MCF 10A (cell line): ENCODE measurements at places on chromosomes 13 and 19. TPM values are rescaled to one million over a fixed set of nuclear protein-coding genes. Genes with fewer than 3 reads are reported as not detected.

Gene RFPL4AL1
- not detected in 2 replicates for total RNA-seq

Gene CEBPA
- total RNA-seq = 4.7 and 6.2 TPM in 2 replicates

Gene ZNF582
- total RNA-seq = not detected in 2 replicates

Gene RGS9BP
- total RNA-seq = 0.16 and 0.69 TPM in 2 replicates

Gene ZNF154
- total RNA-seq = not detected in 2 replicates

Gene IL12RB1
- total RNA-seq = not detected in 2 replicates

Gene FAM83E
- total RNA-seq = 0.89 and 2.8 TPM in 2 replicates

Gene TMPRSS9
- not detected in 2 replicates for total RNA-seq

Gene SERPINE3
- not detected in 2 replicates for total RNA-seq

DNA sequence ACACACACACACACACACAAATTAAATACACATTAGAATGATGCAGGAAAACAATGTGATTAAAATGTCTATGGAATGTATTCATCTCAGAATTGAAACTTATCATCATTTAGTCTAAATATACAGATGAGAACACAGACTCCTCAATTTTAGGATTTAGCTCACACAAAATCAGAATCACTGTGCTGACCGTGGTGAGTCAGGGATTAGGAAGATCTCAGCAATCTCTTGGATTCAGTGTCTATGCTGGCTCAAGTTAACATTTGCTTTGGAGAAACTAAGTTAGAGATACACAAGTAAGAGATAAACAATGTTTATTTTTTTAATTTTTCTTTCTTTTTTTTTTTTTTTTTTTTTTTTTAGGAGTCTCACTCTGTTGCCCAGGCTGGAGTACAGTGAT lies 323.6 kb downstream of the KLF12 start:
- no peaks in the 10 kb centered on the region for H3K4me1 ChIP-seq
- no peaks in the 10 kb centered on the region for H3K27me3 ChIP-seq
- H3K36me3 ChIP-seq = no peaks in the 10 kb centered on the region
- no peak overlapping the region for H3K27ac ChIP-seq
- H3K4me3 ChIP-seq = no peak overlapping the region

- H3K4me1 ChIP-seq = peaks cover 8% of the 10 kb centered on the region
- no peaks in the 10 kb centered on the region for H3K27me3 ChIP-seq
- no peak for DNase-seq
Observed at GRCh38 chr19:33275933-33276619, 26.3 kb downstream of the CEBPA start.

DNA sequence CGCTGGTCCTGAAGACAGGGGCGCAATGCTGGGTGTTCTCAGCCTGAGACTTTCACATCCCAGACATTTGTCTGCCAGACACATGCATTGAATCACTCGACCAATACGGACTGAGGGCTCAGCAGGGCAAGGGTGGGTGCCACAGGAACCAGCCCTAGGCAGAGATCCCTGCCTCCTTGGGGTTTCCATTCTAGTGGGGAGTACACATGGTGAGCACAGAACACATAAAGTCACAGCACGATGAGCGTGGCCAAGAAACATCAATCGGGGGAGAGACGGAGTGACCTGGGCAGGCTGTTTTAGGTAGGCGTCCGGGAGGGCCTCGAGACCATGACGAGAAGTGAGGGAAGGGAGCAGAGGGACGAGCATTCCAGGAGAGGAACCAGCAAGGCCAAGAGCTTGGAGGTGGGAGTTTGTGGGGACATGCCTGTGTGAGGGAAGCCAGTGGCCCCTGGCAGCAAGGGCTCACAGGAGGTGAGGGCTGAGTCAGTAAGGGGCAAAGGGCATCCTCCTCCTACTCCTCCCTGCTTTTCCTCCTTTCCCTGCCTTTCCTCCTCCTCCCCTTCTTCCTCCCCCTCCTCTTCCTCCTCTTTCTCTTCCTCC lies 126.3 kb upstream of the PEG3 start:
- H3K4me3 ChIP-seq = no peak overlapping the region
- H3K36me3 ChIP-seq = no peaks in the 10 kb centered on the region
- no peaks in the 10 kb centered on the region for H3K27me3 ChIP-seq
- no peak overlapping the region for H3K27ac ChIP-seq
- H3K4me1 ChIP-seq = no peaks in the 10 kb centered on the region

DNA sequence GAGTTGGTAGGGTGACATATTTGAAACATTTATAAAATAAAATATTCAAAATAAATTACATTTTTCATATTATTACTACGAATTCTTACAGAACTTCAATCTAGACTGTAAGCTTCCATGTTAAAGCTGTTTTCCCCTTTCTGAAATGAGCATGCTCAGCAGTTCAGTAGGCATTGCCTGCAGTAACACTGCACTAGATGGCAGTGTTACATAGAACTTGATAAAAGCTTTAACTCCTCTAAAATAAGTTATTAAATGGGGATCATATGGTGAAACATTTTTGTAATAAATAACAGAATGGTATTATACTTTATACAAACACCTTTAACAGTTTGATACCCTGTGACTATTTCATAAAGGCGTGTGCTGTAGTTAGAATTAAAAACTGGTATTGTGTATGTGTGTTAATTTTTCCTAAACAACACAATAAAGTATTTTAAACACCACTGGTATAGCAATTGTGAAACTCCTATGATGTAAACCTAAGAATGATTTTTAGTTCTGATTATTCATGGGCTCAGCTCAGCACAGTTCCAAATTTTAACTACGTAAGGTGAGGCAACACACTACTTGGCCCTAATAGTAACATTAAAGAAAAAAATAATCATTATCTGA lies 11.6 kb upstream of the GPR18 start:
- DNase-seq = peak; percentile 54
- H3K27me3 ChIP-seq = no peaks in the 10 kb centered on the region
- H3K27ac ChIP-seq = no peak overlapping the region
- peaks cover 24% of the 10 kb centered on the region for H3K36me3 ChIP-seq

DNA sequence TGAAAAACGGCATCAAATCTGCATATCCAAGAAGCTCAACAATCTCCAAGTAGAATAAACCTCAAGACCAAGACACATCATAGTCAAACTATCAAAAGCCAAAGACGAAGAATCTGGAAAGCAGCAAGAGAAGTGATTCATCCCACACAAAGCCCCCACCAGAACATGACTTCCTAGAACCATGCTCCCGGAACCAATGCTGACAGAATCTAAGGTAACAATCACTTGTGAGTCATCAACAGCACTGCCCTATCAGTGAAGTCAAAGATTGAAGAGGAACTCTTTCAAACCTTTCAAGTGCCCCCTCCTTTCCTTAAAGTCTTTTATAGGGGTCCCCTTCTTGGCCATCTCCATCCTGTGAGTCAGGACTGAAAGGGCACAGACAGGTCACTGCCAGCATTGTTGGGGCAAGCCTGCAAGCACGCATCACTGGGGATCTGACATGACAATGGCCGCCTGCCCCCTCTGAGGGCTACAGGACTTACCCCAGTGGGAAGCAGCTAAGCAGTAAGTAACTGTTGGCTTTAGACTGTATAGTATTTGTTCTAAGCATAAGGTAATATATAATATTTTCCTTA lies at the start of gene CCDC70:
CCDC70 (plus strand) TSS at position 247 of the 578 bp plus-strand sequence. CDS start 3,443 bp downstream, outside the sequence.
- H3K36me3 ChIP-seq = no peaks in the 10 kb centered on the region
- no peak within 1 kb of the TSS for H3K27ac ChIP-seq
- peak; percentile 21 for DNase-seq
- no peak within 1 kb of the TSS for H3K4me3 ChIP-seq
- H3K27me3 ChIP-seq = no peaks in the 10 kb centered on the region

DNA sequence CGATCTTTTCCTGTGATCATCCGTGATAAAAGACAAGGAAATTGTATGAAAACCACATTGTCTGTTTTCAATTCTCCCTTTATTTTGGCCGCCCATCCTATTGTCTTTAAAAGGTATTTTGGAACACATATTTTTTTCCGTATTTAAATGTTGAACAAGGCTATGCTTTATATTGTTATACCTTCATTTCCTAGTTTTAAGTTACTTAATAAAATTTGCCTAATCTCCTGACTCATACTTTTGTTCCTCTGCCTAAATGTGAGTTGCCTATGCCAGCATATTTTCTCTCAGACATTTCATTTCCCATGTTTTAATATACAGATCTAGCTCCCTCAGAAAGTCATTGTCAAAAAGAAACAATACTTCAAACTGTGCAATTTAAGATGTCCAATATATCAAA lies 104.2 kb downstream of the SLITRK6 start:
- peak overlapping the region; percentile 19 for H3K27ac ChIP-seq
- H3K4me1 ChIP-seq = peaks cover 7% of the 10 kb centered on the region
- H3K4me3 ChIP-seq = peak overlapping the region; percentile 59
- DNase-seq = peak; percentile 24

GRCh38 chr19:17109962-17110598 lies 34.5 kb downstream of the MYO9B start:
- H3K4me3 ChIP-seq = no peak overlapping the region
- H3K36me3 ChIP-seq = peaks cover 13% of the 10 kb centered on the region
- peak overlapping the region; percentile 27 for H3K27ac ChIP-seq
- peaks cover 30% of the 10 kb centered on the region for H3K4me1 ChIP-seq
- H3K27me3 ChIP-seq = no peaks in the 10 kb centered on the region
- no peak for DNase-seq

DNA sequence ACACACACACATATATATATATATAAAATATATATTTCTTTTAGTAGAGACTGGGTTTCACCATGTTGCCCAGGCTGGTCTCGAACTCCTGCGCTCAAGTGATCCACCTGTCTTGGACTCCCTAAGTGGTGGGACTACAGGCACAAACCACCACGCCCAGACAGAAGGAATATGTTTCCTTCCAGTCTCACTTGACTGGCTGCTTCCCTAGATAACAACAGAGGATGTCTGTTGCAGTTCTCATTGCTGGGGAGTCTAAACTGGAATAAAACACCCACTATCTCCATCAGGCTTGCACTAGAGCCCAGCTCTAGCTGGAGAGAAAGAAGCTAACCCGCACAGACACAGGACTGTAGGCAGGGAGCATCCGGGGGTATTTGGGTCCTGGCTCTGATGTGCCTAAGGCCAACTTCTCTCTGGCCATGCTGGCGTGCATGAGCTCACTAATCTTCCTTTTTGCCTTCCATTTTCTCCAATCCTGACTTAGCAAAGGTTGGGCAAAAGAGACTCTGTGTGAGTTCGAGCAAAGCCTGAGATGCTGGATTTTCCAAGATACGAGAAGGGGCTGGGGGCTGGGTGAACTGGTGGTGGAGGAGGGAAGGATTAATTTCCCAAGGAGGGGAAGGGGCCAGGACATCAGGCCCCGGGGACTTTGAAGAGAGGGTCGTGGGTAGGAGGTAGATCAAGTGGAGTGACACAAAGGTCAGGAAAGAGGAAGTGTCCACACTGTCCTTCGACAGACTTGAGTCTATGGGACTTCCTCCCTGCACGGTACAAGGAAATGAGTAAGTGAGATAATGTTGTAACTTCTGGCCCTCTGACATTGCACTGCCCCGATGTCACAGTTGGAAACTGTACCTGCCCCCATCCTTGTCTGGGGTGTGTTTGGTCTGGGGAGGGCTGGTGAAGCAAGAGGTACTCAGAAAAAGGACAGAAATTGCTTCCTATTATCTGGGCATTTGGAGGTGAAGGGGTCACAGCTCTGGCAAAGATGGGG lies 22.5 kb upstream of the ALOX5AP start:
- H3K4me3 ChIP-seq = no peak overlapping the region
- H3K36me3 ChIP-seq = no peaks in the 10 kb centered on the region
- peak; percentile 57 for DNase-seq
- peaks cover 16% of the 10 kb centered on the region for H3K4me1 ChIP-seq
- no peaks in the 10 kb centered on the region for H3K27me3 ChIP-seq
- no peak overlapping the region for H3K27ac ChIP-seq

DNA sequence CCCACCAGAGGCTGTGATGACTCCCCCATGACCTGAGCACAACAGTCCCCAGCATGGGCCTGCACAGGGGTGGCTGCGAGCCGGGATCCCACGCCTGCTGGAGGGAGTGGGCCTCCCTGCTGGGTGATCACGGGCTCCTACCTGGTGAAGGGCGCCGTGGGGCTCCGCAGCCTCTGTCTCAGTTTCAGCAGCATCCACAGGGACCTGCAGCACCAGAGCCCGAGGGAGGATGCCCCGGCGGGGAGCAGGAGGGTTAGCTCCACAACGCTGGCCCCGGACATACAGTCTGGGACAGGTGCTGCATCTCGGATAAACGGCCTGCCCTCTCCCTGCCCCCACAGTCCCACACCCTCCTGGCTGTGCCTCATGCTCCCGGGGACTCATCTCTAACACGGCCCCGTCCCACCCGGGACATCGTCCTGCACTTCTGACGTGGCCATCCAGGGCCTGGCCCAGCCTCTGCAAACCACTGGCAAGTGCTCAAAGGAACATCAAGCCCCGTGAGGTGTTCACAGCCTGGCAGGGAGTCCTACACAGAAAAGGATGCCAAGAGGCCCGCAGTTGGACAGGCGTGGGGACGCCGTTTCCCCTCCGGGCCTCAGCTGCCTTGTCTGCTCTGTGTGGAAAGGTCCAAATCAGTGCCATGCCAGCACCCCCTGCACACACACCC lies 10.5 kb downstream of the PEX11G start:
- H3K4me1 ChIP-seq = peaks cover 10% of the 10 kb centered on the region
- H3K36me3 ChIP-seq = peaks cover 18% of the 10 kb centered on the region
- no peaks in the 10 kb centered on the region for H3K27me3 ChIP-seq
- H3K4me3 ChIP-seq = no peak overlapping the region
- no peak for DNase-seq

DNA sequence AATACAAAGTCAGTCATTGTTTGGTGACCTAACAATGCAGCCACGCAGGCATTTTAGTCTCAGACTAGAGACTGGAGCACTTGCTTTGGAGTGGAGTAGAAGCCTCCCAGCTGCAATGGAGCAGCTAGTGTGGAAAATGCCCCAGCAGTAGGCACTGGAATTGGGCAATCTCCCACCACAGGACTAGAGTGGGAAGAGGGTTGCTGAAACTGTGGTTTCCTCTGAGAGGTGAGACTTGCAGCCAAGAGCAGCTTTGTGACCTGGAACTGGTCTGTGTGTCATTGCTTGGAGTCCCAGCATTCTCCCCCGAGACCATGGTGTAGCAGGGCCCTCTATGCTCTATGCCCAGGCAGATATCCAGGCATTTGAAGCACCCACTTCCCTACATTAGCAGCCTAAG lies 556.3 kb downstream of the UQCRFS1 start:
- no peaks in the 10 kb centered on the region for H3K36me3 ChIP-seq
- no peaks in the 10 kb centered on the region for H3K27me3 ChIP-seq
- no peak overlapping the region for H3K27ac ChIP-seq
- DNase-seq = no peak

GRCh38 chr13:78160793-78161192 lies 242.2 kb upstream of the EDNRB start:
- no peaks in the 10 kb centered on the region for H3K36me3 ChIP-seq
- no peaks in the 10 kb centered on the region for H3K4me1 ChIP-seq
- H3K27ac ChIP-seq = no peak overlapping the region

DNA sequence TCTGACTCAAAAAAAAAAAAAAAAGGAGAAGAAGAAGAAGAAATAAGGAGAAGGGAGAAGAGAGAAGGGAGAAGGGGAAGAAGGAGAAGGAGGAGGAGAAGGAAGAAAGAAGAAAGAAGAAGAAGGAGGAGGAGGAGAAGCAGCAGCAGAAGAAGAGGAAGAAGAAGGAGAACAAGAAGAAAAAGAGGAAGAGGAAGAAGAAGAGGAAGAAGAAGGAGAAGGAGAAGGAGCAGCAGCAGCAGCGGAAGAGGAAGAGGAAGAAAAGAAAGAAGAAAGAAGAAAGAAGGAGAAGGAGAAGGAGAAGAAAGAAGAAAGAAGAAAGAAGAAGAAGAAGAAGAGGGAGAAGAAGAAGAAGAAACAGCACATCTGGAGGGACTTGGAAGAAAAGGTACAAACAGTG lies 4.1 kb upstream of the CNN1 start:
- no peaks in the 10 kb centered on the region for H3K27me3 ChIP-seq
- H3K36me3 ChIP-seq = no peaks in the 10 kb centered on the region
- no peak overlapping the region for H3K27ac ChIP-seq
- DNase-seq = no peak

- no peaks in the 10 kb centered on the region for H3K36me3 ChIP-seq
- no peak overlapping the region for H3K4me3 ChIP-seq
- H3K27ac ChIP-seq = no peak overlapping the region
- H3K4me1 ChIP-seq = peaks cover 14% of the 10 kb centered on the region
- no peak for DNase-seq
Observed at GRCh38 chr13:100129605-100130004, 40.7 kb downstream of the PCCA start.
